ENCODE measurements at places on chromosomes 4 and X.

DNA sequence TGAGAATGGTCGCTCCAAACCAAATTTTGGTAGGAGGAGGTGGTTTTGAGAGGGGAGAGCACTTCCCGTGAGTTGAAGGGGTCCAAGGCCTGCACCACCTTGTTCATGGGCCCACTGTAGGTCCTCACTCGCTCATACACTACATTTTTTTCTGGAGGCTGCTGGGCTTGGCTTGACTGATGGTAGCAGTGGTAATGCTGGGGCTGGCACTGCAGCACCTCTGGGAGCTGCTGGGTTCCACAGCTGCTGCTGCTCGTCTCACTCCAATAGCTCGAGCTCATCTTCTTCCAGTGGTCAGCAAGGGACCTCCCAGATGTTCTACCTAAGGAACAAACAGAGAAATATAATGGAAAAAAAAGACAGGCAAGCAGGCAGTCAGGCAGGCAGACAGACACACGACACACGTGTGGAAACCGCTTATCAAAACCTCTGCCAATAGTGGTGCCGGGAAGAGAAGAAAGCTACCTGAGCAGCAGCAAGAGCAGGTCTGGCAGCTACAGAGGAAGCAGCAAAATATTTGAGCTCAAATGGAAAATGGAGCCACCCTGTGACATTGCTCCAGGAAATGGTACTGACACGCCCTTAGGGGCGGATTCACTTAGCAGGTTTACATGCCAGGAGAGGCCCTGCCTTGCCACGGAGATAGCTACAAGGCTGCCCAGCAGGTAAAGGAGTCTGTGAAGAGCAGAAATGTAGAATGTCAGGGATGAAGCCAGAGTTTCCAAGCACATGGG lies at the start of gene POF1B:
TSS of gene POF1B (minus strand) at position 492 of the 734 bp plus-strand sequence. CDS start at position 281, 211 bp downstream.
- no peak for DNase-seq

DNA sequence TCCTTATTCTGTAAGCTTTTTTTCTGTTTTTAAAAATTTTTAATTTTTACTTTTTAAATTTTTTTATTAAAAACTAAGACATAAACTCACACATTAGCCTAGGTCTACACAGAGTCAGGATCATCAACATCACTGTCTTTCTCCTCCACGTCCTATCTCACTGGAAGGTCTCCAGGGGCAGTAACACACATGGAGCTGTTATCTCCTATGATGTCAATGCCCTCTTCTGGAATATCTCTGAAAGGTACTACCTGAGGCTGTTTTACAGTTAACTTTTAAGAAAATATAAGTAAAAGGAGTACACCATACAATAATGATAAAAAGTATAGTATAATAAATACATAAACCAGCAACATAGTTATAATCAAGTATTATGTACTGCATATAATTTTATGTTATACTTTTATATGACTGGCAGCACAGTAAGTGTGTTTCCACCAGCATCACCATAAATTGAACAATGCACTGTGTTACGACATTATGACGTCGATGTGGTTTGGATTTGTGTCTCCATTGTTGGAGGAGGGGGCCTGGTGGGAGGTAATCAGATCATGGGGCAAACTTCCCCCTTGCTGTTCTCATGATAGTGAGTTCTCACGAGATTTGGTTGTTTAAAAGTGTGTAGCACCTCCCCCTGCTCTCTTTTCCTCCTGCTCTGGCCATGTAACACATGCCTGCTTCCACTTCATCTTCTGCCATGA lies 21.3 kb downstream of the IL15 start:
- DNase-seq, result no peak

DNA sequence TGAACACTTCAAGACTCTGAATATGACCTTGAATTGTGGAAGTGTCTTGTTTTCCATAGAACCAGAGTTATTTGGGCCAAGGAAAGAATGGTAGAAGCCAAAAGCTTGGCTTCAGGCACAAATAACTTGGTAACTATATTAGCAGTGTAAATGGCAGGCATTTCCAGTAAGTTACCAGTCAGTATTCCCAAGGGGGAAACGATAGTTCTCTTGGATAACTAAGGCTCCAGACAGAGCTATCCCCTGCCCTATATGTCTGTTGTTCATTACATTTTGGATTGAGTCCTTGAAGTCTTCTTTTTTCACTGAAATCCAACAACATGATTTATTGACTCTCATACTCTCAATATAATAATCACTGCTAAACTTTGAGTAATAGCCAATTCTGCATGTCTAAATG lies 364.1 kb downstream of the MAGEB5 start:
- DNase-seq, result no peak

DNA sequence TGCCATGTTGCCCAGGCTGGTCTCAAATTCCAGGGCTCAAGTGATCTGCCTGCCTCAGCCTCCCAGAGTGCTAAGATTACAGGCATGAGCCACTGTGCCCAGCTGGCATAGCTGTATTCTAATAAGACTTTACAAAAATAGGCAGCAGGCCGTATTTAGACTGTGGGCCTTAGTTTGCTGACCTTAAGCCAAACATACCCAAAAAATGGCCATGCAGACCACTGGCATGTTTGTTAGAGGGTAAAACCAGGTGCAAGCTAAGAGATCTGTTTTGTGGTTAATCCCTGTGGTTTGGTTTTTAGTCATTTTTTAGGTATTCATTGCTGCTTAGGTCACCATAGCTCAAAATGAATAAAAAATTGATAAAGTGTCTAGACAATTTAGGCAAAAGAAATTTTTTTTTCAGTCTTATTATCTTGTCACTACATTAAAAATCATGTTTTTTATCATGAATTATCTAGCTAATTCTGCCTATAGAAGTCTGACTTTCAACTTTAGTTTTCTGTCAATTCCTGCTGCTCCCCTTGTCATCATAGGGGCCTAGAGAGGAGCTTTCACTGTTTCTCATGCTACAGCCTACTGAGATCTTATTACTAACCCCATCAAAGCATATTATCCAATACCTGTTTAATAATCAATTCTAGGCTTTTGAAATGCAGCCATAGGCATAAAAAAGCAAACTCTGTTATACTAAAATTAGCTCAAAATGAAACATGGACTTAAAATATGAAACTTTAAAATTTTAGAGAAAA lies 7.5 kb upstream of the SPINK2 start:
- no peak for DNase-seq

DNA sequence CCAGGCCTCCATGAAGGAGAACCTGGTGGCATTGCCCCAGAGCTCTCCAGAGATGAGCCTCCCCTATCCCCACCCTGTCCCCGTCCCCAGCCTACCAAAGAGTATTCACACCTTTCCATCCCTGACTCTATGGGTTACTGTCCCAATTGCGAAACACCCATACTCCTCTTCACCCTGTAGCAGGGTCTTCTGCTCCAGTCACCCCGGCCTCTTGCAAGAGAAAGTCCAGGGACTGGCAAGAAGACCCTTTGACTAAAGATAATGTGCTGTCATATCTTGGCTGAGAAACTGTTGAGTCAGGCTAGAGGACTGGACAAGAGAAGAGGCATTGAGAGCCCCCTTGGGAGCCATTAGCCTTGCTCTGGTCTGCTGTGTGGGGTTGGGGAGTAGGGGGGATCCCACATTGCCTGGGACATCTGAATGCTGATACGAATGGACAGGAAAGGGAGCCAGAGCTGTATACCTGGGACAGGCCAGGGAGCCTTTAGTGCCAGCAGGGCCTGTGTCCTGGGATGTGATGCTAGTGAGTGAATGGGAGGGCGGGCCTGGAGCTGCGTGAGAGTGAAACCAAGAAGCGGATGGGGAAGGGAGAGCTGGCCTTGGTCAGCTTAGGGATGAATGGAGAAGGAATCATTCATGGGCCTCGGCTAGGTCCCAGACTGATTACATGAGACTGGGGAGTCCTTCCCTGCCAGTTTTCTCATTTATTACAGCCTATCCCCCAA lies 27.1 kb downstream of the NALF2 start:
- no peak for DNase-seq

DNA sequence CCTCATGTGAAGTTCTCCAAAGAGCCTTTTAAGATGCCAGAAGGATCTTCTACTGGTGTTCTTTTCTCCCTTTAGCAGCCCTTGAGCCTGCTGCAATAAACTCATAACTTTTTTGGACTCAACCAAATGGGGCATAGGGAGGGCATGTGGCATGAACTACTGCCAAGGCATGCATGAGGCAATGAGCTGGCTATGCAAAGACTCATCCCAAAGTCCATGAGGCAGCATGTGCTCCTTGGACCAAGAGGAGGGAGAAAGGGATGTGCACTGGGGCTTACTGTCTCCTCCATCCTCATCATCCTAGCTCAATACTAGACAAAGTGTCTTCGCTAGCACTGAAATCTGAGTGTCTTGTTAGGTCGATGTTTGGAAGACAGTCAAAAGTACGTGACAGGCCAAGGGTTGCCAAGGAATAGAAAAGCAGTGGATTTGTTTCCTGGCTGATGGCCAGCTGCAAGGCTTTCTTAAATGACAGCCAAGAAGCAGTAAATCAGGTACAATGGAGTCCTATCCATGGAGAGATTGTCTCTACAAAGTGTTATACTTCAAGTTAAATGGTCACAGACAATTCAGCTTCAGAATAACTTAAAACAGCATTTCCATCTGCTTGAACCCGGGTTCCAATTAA lies 44.5 kb upstream of the ATXN3L start:
- no peak for DNase-seq
